EL (cell line): ENCODE measurements at places on chromosomes 3 and 15.
A peak's percentile ranks its signal among the peaks of the same experiment; 100 is the strongest.

GRCh38 chr3:2392981-2393380 lies 294.3 kb downstream of the CNTN4 start:
- no peak for DNase-seq

GRCh38 chr3:146559388-146559787 lies 15.0 kb upstream of the PLSCR1 start:
- DNase-seq, result no peak

DNA sequence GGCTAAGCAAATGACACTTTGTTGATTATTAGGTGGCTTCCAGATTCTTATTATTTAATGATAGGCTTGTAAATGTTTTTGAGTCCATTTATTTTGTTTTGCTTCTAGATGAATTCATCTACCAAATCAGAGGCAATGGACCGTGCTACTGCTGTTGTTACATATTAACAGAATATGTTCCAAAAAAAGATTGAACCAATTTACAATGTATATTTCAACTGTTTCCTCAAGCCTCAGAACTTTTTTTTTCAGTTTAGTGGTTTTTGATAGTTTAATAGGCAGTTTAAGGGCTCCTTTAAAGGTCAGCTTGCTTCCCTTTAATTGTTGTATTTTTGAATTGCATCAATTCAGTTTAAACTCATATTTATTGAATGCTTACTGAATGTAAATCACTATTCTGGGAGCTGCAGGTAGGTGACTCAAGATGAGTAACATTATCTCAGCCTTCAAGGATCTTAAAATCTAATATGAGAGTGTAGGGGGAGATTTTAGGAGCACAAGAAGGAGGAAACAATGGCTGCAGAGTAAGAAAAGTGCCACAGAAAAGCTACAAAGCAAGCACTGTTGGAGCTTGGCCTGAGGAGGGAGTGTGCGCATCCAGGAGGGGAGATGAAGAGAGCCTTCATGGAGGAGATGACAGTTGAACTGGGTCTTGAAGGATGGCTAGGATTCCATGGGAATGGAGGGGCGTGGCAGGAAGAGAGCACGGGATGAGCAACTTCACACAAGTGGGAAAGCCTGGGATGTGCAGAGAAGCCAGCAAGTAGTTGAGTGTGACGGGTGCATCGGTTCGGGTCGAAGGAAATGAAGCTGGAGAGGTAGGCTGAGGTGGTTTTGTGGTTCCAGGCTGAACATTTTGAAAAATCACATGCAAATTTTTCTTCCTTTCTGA lies 14.7 kb downstream of the MAP2K1 start:
- peak; percentile 10 for DNase-seq

DNA sequence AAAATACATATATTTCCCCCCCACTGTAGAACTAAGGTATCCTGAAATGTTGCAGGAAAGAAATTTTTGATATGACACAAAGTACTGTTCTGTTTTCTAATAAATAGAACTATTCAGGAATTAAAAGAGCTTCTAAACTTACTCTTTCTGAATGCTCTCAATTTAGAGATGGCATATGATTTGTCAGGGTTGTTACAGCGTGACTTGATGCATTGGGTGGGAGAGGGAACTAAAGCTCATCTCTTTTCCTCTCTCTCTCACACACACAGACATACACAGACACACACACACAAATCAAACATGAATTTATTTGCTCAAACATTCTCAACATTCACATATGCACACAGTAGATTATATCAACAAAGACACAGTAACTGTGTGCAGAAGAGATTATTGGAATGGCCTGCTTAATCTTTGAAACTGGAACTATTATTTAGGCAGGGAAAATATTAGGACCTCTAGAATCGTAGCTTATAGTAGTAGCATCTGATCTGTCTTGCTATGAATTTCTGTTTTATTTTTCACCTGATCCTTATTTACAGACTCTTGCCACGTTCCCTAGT lies 807.4 kb upstream of the GBE1 start:
- no peak for DNase-seq

GRCh38 chr3:187383246-187383645 lies 15.1 kb downstream of the RTP4 start:
- no peak for DNase-seq

DNA sequence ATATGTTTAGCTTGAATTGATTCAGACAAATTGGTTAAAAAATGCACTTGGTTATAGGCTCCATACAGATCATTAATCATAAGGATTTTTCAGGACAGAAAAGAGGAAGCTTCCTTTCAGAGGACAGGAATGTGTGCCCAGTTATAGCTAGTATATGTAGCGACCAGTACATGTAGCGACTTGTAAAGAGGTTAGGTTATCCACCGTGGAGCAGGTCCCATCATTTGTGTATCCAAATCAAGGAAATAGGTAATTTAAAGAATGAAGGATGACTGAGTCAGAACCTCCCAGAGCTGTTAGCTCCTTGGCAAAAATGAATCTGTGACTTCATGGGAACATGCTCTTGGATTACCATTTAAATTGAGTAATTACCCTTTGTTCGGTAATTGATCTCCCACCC lies 15.8 kb upstream of the P2RY12 start:
- no peak for DNase-seq

DNA sequence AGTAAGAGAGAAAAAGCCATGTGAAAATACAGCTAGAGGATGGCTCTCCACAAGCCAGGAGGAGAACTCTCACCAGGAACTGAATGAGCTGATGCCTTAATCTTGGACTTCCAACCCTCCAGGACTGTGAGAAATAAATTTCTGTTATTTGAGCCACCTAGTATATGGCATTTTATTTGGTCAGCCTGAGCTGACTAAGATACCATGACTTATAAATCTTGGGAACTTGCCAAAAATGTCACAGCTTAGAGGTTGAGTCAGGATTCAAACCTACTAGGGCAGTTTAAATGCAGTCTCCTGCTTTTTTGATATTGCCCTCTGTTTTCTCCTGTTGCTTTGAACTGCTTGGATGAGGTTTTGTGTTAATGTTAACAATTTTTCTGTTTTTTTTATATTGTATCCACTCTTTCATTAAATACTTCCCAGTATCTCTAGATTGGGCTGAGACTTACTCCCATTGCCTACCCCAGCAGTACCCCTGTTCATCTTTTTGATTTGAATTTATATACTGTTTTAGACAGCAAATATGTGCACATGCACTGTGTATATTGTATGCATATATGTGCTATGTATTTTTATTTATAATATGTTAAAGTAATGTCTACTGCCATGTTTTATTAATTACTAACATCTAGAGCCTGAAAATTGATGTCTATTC lies 1223.2 kb downstream of the OTOL1 start:
- DNase-seq, result peak; percentile 92

- DNase-seq, result no peak
These were observed 11.3 kb upstream of the KAT2B start for GRCh38 chr3:20028905-20029331.

- DNase-seq, result no peak
These were observed 32.9 kb downstream of the EPHB3 start for GRCh38 chr3:184594371-184595001.

DNA sequence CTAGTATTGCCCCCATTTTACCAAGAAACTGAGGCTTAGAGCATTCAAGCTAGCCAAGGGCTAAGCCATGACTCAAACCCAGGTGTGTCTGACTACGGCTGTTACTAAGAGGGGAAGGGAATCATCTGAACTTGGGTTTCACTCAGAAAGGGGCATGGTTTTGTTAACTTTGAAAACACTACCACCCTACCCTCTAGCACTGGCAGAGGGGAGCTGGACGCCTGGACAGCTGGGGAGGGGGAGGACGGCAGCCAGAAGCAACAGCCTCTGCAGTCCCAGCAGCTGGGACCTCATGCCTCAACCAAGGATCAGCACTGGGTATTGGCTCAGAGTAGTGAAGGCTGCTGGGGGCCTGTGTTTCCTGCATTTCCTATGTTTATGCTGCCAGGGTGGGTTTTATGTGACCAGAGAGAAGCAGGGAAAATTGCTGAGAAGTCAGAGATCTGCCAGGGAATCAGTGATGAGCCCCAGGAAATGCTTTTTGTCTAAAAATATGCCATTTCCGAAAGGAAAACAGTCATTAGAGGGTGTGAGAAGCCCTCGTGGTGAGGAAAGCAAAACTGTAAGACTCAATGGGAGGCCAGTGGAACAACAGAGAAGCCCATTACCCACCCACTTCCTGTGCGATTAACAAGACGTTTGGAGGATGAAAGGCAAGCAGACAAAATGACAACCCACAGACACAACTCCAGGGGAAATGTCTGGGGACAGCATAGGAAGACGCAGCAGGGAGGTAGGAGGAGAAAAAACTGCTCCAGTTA lies 41.2 kb downstream of the LIPC start:
- no peak for DNase-seq

DNA sequence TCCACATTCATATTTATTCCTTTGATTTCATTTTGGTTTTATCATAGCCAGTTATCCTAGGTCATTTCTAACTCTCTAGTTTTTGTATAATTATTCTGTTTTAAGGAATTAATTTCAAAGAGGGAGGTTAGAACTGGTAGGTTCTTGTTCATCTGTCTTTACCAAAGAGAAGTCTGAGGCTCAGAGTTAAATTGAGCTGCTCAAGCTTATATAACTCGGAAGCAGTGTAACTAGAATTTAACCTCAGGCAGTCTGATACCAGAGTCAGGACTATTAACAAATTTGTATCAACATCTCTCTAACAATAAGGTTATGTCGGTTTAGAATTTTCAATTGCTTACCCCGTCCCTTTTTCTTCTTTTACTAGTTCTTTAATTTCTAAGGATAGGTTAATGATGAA lies 84.1 kb downstream of the AKAP13 start:
- no peak for DNase-seq
